ENCODE measurements at places on chromosomes 6 and 20. TPM values are rescaled to one million over a fixed set of nuclear protein-coding genes. Genes with fewer than 3 reads are reported as not detected.

GRCh38 chr6:127026247-127026646 lies 92.2 kb upstream of the RSPO3 start:
- H3K27ac ChIP-seq = no peak overlapping the region
- no peak overlapping the region for H3K4me3 ChIP-seq
- no peaks in the 10 kb centered on the region for H3K4me1 ChIP-seq
- no peak for DNase-seq
- no peaks in the 10 kb centered on the region for H3K36me3 ChIP-seq
- no peaks in the 10 kb centered on the region for H3K27me3 ChIP-seq

Gene SOBP
- total RNA-seq = 1.2 TPM

GRCh38 chr6:168216751-168217191 lies 102.8 kb downstream of the DACT2 start:
- no peak for DNase-seq
- H3K4me1 ChIP-seq = no peaks in the 10 kb centered on the region
- H3K4me3 ChIP-seq = no peak overlapping the region
- H3K27me3 ChIP-seq = no peaks in the 10 kb centered on the region

- DNase-seq = peak; percentile 75
- no peak overlapping the region for H3K27ac ChIP-seq
- no peaks in the 10 kb centered on the region for H3K27me3 ChIP-seq
These were observed 45.3 kb downstream of the SMLR1 start for GRCh38 chr6:130872250-130873095.

DNA sequence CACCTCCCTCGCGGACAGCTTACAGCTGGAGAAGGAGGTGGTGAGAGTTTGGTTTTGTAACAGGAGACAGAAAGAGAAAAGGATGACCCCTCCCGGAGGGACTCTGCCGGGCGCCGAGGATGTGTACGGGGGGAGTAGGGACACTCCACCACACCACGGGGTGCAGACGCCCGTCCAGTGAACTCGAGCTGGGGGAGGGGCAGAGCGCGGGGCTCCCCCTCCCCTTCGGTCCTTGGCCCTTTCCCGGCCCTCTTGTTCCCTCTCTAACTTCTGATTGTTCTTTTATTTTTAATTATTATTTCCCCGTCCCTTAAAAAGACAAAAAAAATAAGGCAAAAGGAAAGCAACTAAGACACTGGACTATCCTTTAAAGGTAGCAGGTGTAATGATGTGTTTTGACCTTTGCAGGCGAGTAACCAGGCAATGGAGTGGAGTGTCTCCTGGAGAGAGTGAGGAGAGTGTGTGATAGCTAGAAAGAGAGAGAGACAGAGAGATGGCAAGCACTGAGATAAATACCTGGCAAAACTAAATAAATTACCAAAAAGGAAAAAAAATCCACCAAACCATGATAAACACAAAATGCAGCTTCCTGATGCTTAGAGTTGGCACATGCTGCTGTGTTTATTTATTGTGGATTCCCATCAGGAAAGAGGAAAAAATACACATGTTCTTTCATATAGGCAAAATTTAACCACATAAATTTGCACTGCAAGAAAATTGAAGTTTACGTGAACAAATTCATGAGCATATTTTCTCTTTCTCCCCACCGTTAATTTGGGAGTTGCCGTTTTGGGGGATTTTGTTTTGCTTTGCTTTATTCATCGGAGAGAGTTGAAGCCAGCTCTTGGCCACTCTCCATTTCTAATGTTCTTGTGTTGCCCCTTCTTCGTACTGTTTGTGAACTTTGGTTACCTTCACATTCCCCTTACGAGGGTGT lies 1.9 kb downstream of the POU3F2 start:
- H3K4me1 ChIP-seq = peaks cover 23% of the 10 kb centered on the region
- peaks cover 78% of the 10 kb centered on the region for H3K27me3 ChIP-seq
- no peak overlapping the region for H3K27ac ChIP-seq
- DNase-seq = no peak
- H3K36me3 ChIP-seq = peaks cover 1% of the 10 kb centered on the region

GRCh38 chr6:125533710-125534397 lies 215.6 kb upstream of the HEY2 start:
- H3K36me3 ChIP-seq = no peaks in the 10 kb centered on the region
- peaks cover 6% of the 10 kb centered on the region for H3K4me1 ChIP-seq
- peaks cover 52% of the 10 kb centered on the region for H3K27me3 ChIP-seq
- H3K4me3 ChIP-seq = peak overlapping the region; percentile 6

GRCh38 chr6:1384549-1385128 lies 4.7 kb upstream of the FOXF2 start:
- no peak for DNase-seq
- H3K36me3 ChIP-seq = no peaks in the 10 kb centered on the region
- H3K27ac ChIP-seq = no peak overlapping the region
- H3K4me3 ChIP-seq = no peak overlapping the region
- peaks cover 78% of the 10 kb centered on the region for H3K27me3 ChIP-seq

DNA sequence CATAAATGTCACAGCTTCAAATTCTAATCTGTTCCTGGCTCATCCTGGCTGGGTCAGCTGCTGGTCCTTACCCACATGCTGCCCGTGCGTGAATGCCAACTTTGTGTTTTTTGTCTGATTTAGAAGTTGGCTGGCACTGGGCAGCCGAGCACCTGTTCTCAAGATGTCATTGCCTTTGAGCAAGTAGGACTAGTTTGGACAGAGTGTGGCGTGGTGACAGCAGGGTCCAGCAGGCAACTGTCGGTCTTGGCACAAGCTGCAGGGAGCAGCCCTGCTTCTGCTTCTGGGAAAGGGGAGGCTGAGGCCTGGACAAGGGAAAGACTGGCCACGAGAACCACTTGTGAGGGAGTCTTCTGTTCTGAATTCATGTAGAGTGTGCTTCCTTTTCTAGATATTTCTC lies 26.4 kb upstream of the ADRM1 start:
- no peak for DNase-seq
- peaks cover 2% of the 10 kb centered on the region for H3K36me3 ChIP-seq
- no peak overlapping the region for H3K4me3 ChIP-seq
- H3K27me3 ChIP-seq = no peaks in the 10 kb centered on the region
- no peaks in the 10 kb centered on the region for H3K4me1 ChIP-seq

DNA sequence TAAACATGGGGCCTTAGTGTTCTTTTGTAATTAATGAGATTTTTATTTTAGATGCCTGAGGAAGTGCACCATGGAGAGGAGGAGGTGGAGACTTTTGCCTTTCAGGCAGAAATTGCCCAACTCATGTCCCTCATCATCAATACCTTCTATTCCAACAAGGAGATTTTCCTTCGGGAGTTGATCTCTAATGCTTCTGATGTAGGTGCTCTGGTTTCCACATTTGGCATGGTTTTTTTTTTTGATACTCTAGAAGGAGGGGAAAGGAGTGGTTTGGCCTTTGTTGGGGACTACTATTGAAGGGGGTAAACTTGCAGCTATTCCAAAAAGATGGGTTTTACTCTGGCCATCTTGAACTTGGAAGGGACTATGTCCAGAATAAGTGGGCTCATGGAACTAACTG lies 1.7 kb downstream of the HSP90AB1 start:
- H3K4me1 ChIP-seq = peaks cover 50% of the 10 kb centered on the region
- peaks cover 7% of the 10 kb centered on the region for H3K27me3 ChIP-seq
- peak overlapping the region; percentile 99 for H3K27ac ChIP-seq
